ENCODE measurements at places on chromosomes 16 and 17.

DNA sequence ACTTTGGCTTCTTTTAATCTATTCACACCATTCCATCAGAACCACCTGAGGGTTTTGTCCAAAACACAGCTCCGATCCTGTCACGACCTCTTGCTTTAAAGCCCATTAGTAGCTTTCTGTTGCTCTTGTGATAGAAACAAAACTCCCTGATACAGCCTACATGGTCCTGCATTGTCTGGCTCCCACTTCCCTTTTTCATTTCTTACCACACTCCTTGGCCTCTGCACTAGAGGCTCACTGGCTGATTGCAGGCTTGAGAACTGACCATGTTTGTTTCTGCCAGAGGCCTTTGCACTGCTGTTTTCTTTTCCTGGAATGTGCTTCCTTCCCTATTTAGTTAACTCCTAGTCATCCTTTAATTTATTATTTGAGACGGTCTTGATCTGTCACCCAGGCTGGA lies 23.7 kb downstream of the IST1 start:
- no peaks in the 10 kb centered on the region for H3K27me3 ChIP-seq
- peaks cover 59% of the 10 kb centered on the region for H3K36me3 ChIP-seq
- H3K4me1 ChIP-seq, result peaks cover 3% of the 10 kb centered on the region
- no peak overlapping the region for H3K27ac ChIP-seq
- no peak for DNase-seq

- peak within 1 kb of the TSS; percentile 77 for H3K4me3 ChIP-seq
- H3K27ac ChIP-seq, result peak within 1 kb of the TSS; percentile 95
- no peaks in the 10 kb centered on the region for H3K36me3 ChIP-seq
- peaks cover 46% of the 10 kb centered on the region for H3K4me1 ChIP-seq
Observed at GRCh38 chr17:7479213-7480088, at the start of gene ZBTB4. Gene ZBTB4 (minus strand): TSS chr17:7479631. CDS start chr17:7466801, 12,830 bp downstream.

- no peak for DNase-seq
- H3K36me3 ChIP-seq, result peaks cover 4% of the 10 kb centered on the region
- H3K27ac ChIP-seq, result peak overlapping the region; percentile 95
- peaks cover 51% of the 10 kb centered on the region for H3K4me1 ChIP-seq
Observed at GRCh38 chr16:67843343-67843765, 1.2 kb downstream of the THAP11 start.

DNA sequence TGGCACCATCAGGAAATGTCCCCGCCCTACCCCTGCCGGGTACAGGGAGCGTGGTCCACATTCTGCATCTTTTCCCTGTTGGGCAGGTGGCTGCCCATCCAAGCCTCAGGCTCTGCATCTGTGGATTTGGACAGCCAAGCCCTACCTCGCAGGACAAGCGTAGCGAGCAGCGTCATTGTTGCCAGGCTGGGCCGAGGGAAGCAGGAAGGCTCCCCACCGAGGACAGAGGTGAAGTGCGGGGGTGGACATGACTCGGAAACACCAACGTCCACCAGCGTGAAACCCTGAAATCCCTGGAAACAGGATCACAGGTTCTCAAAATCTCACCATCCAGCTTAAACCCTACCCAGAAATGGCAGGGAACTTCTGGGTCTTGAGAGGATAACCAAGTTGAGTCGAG lies 73.6 kb downstream of the SOCS1 start:
- H3K27me3 ChIP-seq, result no peaks in the 10 kb centered on the region
- H3K4me3 ChIP-seq, result no peak overlapping the region
- no peak for DNase-seq
- no peaks in the 10 kb centered on the region for H3K36me3 ChIP-seq

GRCh38 chr17:30064738-30065137 lies 51.9 kb upstream of the NSRP1 start:
- no peaks in the 10 kb centered on the region for H3K4me1 ChIP-seq
- peaks cover 5% of the 10 kb centered on the region for H3K27me3 ChIP-seq
- no peak overlapping the region for H3K4me3 ChIP-seq
- H3K27ac ChIP-seq, result no peak overlapping the region

GRCh38 chr17:47889734-47890529 lies 6.1 kb upstream of the SP2 start:
- no peak overlapping the region for H3K4me3 ChIP-seq
- H3K4me1 ChIP-seq, result peaks cover 26% of the 10 kb centered on the region
- H3K36me3 ChIP-seq, result no peaks in the 10 kb centered on the region
- no peaks in the 10 kb centered on the region for H3K27me3 ChIP-seq
- H3K27ac ChIP-seq, result no peak overlapping the region

DNA sequence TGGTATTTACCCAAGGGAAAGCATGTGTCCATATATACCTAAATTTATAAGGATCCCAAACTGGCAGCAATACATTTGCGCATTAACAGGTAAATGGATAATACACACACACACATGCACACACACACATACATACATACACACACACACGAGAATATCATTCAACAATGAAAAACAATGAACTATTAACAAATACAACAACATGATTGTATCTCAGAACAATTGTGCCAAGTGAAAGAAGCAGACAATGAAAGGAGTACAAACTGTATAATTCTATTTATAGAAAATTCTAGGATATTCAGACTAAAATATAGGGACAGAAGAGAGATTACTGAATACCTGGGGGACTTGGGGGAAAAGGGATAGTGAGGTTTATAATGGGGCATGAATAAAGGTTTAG lies 323.0 kb downstream of the KCNJ2 start:
- H3K27ac ChIP-seq, result no peak overlapping the region
- no peak for DNase-seq
- no peaks in the 10 kb centered on the region for H3K4me1 ChIP-seq
- no peak overlapping the region for H3K4me3 ChIP-seq

DNA sequence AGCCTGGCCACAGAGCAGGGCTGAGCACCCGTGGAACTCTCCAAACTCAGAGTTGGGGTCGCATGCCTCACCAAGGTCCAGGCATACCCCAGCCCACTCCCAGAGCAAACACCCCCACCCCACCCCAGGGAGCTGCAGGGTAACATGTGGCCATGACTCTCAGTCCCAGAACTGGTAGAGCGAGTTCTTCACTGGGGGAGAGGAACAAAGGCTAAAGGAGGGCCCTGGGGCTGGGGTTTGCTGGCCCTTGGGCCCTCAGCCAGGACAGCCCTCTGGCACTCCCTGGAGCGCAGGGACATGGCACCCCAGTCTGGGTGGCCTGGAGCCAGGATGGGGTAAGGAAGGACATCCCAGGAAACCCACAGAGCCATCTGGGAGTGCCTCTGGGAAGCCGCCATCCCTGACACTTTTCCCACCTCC lies 4.2 kb downstream of the HID1 start:
- peaks cover 14% of the 10 kb centered on the region for H3K4me1 ChIP-seq
- DNase-seq, result no peak
- peaks cover 26% of the 10 kb centered on the region for H3K27me3 ChIP-seq
- no peaks in the 10 kb centered on the region for H3K36me3 ChIP-seq
- no peak overlapping the region for H3K4me3 ChIP-seq

- no peak overlapping the region for H3K4me3 ChIP-seq
- H3K4me1 ChIP-seq, result no peaks in the 10 kb centered on the region
- H3K27ac ChIP-seq, result no peak overlapping the region
- no peak for DNase-seq
Observed at GRCh38 chr17:31469959-31470358, 78.5 kb downstream of the RAB11FIP4 start.

DNA sequence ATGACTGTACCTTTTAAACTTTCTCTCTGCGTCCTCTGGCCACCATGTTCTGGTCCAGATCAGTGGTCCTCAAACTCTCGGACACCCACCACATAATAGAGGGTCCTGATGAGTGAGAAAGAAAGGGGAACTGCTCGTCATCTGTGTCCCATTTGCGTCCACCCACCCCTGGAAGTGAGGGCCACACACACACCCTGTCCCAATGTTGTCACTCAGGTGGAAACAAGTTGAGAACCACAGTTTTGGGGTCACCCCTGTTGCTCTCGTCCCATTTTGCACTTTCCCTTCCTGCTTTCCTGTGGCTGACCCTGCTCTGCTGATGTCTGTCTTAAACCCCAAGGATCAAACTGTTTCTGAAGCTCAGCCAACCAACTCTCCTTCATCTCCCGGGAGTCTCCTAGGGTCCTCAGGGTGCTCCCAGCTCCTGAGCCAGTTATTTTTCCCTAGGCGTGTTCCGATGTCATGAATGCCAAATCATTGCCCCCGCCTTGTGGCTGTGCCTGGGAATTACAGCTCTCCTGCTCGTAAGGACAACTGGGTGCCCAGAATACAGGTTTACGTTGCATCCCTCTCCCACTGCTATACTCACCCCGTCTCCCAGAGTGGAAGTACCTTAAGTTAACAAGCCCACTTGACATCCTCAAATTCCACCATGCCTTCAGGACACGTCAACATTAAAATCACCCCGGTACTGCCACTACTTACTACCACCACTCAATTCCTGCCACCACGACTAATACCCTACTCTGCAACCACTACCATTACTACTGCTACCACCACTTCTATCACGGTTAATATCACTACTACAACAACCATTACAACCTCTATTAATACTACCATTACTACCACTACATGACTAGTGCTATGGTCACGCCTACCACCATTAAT lies 26.0 kb upstream of the HNF1B start:
- no peak overlapping the region for H3K4me3 ChIP-seq
- no peaks in the 10 kb centered on the region for H3K36me3 ChIP-seq
- H3K4me1 ChIP-seq, result no peaks in the 10 kb centered on the region

DNA sequence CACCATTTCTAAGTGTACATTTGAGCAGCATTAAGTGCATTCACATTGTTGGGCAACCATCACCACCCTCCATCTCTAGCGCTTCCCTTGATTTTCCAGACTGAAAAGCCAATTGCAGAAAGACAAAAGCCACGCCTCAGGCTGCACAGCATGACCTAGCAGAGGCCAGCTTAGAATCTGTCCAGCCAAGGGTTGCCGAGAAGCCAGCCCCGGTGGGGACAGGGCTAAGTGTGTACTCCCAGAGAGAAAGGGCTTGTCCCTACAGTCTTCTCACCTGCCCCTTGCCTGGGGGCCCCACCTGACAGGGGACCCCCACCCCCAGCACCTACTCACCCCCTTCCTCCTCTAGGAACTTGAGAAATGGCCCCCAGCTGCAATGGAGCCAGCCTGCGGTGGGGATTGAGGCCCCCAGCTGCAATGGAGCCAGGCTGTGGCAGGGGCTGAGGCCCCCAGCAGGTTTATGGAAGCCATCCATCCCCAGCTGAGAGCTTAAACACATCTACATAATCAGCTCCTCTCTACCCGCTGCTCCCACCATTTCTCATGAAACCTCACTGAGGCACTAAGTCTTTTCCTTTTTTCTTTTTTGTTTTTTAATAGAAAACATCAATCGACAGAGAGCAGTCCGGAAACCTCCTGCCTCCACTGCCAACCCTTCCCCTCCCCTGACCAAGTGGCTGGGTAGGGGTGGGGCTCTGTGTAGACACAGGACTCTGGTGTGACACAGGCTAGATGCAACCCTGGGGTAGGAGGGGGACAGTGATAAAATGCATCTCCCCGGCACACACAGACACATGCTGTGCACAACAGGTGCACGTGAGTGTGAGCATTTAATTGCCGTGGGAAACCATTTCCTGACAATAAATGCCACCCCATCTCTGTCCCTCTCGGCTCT lies 77.9 kb downstream of the CCT6B start:
- no peak for DNase-seq
- no peak overlapping the region for H3K4me3 ChIP-seq
- no peaks in the 10 kb centered on the region for H3K4me1 ChIP-seq
- no peaks in the 10 kb centered on the region for H3K36me3 ChIP-seq
- no peak overlapping the region for H3K27ac ChIP-seq

DNA sequence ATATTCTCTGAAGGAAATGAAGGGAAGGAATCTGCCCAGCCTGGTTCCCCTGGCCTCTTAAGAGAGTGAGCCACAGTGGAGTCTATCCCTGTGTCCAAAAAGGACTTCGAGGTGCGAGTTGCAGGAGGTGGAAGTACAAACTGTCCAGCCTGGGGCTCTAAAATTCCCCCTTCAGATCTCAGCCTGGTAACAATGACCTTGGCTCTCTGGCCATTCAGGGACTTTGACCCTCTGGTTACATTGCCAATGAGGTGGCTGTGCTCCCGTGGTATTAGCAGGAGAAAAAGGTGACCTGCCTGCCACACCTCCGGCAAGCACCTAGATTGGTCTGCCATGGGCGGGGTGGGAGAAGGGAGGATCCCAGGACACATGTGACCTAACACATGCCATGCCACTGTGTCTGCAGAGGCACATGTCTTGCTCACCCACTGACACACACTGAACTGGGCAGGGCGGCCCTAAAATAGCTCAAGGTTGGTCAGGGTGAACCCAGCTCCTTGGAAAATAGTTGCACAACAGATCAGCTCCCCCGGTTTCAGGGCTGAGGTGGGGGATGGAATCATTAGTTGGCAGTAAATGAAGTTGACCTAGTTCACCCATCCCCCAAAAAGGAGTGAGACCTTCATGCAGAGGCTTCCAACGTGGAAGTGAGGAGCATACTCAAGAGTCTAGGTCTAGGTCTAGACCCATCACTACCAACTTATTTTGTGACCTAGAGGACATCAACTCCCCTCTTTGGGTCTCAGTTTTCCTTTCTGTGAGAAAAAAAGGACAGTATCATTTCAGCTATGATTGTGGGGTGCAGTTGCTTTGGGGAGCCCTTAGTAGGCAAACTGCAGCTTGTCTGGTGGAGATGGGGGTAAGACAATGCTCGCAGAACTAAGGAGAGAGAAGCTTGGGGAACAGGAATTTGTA lies 2.2 kb downstream of the NR1D1 start:
- H3K27me3 ChIP-seq, result no peaks in the 10 kb centered on the region
- H3K4me3 ChIP-seq, result peak overlapping the region; percentile 77
- H3K4me1 ChIP-seq, result peaks cover 45% of the 10 kb centered on the region
- DNase-seq, result peak; percentile 84
- H3K36me3 ChIP-seq, result peaks cover 23% of the 10 kb centered on the region
- H3K27ac ChIP-seq, result peak overlapping the region; percentile 94

DNA sequence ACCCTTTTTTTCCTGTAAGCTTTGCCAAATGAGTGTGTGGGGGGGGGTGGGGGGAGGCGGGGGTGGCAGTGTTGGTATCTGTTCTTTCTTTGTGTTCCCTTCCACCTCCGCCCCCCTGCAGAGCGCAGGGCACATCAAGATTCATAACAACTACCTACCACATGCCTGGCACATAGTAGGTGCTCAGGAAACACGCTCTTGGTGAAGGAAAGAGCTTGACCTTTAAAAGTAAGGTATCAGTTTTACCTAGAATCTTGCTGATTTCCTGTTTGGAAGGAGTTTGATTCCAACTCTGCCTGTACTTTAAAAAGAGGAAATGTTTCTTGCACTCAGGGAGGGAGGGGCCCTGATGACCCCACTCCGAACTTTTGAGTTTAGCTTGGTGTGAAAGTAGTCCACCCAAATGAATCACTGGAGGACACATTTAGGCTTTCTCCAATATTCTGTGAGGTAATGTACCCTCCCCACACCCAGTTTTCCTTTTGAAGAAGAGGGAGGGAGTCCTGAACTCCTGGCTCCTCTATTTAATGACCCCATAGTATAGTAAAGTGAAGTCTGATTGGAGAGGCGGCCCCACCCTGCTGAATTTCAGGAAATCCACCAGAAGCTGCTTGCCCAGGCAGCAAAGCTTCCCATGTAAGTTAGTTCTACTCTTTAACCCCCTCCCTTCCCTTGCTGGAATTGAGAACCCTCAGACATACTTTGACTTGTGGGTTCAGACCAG lies 560 bp upstream of the FAM20A start:
- DNase-seq, result no peak
- H3K36me3 ChIP-seq, result no peaks in the 10 kb centered on the region

All from keratinocyte (primary cell).